ENCODE measurements at places on chromosomes 3 and 15.

- DNase-seq = no peak
Measured at GRCh38 chr15:67019884-67020520, 45.4 kb upstream of the SMAD3 start.

DNA sequence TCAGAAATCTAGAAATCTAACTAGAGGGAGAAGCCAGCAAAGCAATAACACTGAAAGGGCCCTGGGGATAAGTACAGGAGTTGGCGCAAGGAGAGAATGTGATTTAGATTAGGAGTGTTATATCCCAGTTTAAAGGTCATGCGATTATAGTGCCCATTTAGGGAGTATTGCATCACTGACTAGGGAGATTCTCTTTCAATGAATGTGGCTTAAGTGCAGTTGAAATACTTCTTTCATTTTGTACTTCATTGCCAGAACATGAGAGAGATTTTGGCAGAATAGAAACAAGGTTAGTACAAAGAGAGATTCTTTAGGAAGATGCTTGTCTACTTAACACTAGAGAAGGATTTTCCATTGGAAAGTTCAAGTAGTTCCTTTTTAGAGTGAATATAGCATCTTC is 13.9 kb downstream of the ROBO2 start:
- no peak for DNase-seq

GRCh38 chr3:16067837-16068471 is 106.5 kb upstream of the GALNT15 start:
- no peak for DNase-seq

- peak; percentile 65 for DNase-seq
Measured at GRCh38 chr3:122233101-122233952, 49.9 kb downstream of the CASR start.

DNA sequence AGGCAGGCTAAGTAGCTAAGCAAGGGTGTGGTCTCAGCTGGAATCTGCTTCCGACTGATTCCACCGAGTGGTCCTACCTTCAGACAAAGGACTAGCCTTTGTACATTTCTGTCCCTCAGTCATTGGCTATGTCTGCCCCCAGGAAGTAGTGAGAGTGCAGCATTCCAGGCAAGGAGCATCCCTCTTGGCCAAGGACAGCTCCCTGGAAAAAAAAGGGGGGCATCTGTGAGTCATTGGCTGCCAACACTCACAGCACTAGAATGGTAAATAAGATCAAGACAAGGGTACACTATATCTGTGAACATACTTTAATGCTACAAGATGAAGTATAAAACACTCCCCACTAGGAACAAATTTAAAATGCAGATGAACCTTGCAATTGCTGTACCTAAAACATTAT is 66.8 kb downstream of the STAC start:
- no peak for DNase-seq

DNA sequence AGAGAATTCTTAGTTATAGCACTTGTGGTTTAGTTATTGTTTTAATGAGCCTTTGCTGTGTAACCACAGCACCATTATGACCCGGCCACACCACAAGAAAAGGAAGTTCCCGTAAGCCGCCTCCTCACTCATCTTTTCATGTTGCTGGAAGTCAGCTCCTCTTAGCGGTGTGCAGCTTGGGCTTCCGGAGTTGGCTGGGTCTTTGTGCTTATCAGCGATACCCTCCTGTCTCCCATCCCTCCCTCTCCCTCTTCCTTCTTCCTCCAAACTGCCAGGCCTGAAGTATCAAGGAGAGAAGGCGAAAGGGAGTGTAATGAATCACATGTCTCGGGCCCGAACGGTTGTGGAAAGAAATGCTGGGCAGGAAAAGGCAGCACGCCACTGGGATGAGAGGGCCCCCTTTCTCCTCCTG is 353.5 kb downstream of the MCTP2 start:
- no peak for DNase-seq

DNA sequence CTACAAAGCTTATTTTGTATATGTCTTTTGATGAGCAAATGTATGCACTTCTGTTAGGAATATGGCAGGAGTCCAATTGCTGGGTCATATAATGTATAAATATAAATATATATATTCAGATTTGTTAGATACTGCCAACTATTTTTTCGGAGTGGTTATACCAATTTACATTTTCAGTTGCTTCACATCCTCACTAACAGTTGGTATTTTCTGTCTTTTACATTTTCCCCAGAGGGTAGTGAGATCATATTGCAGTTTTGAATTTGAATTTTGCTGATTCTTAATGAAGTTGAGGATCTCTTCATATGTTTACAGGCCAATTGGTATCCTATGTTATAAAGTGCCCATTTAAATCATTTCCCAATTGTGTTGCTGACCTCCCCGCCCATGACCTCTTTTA is 139.0 kb upstream of the KCNMB2 start:
- DNase-seq = no peak

DNA sequence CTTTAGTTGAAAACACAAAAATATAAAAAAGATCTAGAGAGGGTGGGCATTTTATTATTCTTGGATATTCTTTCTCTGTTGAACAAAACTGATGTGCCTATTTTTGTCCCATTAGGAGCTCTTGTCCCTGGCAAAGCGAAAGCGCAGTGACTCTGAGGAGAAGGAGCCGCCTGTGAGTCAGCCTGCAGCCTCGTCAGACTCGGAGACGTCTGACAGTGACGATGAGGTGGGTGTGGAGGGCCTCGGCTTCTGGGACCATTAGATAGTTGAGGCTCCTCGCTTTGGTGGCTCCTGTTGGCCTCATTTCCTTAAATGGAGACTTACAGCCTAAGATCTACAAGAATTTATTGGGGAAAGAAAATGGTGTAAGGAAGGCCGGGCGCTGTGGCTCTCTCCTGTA is 21.3 kb downstream of the RTF1 start:
- DNase-seq = no peak

DNA sequence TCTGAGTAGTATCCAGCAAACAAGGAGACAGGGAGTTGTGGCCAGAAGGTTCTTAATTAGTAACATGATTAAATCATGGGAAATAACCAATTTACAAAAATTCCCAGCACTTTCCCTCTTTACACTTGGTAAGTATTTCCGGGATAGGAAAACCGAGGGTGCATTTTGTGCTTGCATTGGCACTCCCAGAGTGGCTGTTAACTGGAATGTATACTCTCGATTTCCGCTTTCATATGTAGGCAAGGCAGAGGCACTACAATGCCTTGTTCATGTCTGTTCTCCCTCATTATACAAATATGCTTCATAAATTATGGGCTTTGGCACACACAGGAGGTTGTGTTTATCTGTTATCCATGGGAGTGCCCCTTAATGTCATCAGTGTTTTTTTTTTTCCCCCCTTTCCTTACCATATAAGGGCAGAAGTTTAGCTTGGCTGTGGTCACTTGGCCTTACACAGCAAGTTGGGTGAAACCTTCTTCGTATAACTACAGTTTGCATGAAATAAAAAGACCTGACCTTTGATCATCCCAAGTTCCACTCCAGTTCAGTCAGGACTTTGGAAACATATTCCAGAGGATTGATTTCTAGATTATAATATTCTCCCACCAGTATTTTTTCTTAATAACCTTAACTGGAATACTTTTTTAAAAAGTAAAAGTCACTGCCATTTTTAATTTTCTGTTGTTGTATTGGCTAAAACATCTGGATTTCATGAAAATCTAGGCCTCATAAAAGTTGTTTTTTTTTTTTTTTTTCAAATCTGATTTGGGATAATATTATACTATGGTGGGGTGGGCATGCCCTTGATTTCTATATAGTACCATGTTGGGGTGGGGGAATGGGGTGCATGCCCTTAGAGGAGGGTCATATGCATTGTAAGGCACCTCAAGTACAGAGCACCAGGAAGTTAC is 8.9 kb downstream of the TPM1 start:
- no peak for DNase-seq

- DNase-seq = no peak
Measured at GRCh38 chr15:72861354-72861910, 77.9 kb upstream of the ADPGK start.

- DNase-seq = peak; percentile 60
Measured at GRCh38 chr3:172836390-172836997, 86.0 kb downstream of the ECT2 start.

- no peak for DNase-seq
Measured at GRCh38 chr3:108099679-108100428, 9.0 kb upstream of the CD47 start.

- DNase-seq = no peak
Measured at GRCh38 chr3:23325466-23326065, 122.4 kb downstream of the UBE2E2 start.

DNA sequence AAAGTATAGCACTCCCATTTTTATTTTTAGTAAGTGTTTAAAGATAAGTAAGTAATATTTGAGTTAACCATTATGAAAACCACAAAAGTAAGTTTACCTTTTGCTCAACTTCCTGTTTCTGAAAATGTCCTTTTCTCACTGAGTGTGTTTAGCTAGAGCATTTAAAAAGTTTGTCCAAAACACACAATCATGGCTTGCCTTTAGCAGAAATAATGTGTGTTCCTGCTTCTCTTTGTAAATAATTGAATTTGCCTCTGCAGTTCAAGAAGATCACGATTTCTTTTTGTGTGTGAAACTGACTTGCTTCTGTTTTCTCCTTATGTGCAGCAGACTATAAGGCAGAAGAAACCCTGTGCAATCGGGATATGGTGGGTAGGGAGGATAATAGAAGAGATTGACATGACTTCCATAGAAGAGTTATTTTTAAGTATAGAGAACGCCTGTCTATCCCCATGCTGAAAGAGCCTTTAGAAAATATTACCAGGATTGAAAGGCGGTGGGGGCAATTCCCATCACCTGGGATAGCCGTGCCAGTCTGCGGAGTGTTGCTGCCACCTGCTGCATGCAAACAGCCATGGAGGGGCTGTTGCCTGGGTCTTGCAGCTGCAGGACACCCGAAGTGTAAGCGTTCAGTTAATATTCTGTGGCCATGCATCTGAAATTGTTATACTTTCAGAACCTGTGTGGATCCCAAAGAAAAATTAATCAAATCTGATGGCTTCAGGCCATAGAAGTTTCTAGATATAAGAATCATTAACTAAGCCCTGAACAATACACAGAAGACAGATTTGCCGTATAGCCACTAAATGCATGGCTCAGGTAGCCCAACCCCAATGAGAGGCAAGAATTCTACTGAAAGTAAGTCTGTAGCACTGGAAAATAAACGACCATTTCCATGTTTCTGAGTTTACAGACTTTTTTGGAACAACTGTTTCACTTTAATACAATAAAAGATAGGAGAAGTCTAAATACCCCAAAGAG is 2.4 kb upstream of the CD96 start:
- peak; percentile 53 for DNase-seq

DNA sequence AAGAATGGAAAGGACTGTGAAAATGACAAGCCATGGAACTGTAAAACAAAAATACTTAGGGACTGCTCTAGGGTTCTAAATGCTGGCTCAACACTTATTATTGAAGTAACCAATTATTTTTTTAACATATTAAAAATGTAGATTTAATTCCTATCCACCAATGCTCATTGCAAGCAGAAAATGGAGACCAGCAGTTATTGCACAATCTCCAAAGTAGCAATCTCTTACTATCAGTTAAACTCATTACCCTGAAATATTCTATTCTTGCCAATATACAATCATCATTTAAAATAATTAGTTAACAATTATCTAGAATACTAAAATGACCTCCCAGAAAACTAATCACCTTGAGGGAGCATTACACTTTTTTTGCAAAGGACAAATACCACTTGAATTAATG is 499.8 kb downstream of the NAALADL2 start:
- no peak for DNase-seq

GRCh38 chr3:187919048-187919447 is 173.8 kb upstream of the BCL6 start:
- DNase-seq = no peak

DNA sequence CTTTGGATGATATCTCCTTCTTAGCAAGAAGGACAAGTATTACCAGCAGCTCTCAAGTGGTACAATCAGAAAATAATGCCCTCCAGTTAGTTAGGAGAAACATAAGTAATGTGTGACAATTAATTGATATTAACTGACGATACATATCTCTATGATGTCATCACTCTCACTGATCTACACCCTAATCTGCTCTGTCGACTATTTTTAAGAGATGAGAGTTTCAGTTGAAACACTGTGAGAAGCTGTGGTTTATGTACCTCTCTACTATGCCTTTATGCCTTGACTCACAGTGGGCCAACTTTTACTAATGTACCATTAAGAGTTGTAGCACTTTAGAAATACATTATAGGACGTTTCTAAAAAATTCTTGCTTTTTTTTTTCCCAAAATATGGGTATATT is 8.6 kb downstream of the CEP152 start:
- DNase-seq = no peak

- DNase-seq = no peak
Measured at GRCh38 chr15:81054236-81054635, 53.5 kb downstream of the TLNRD1 start.

DNA sequence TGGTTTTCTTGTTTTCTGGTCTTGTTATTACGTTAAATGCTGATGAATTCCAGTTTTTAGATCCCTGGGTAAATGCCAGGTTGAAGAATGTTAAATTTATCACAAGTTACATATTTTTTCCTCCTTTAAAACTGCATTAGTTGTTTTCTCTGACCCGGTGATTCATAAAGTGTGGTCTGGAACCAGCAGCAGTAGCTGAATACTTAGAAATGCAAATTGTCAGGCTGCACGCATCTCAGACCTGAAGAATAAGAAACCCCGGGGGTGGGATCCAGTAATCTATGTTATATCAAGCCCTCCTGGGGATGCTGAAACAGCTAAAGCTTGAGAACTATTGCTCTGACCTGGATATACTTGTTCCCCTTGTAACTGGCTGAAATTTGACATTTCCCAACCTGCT is 69.1 kb downstream of the PEX5L start:
- DNase-seq = no peak

- DNase-seq = peak; percentile 71
Measured at GRCh38 chr15:74955796-74956647, 550 bp downstream of the RPP25 start.

- no peak for DNase-seq
Measured at GRCh38 chr3:112651071-112651470, 10.1 kb upstream of the CCDC80 start.

DNA sequence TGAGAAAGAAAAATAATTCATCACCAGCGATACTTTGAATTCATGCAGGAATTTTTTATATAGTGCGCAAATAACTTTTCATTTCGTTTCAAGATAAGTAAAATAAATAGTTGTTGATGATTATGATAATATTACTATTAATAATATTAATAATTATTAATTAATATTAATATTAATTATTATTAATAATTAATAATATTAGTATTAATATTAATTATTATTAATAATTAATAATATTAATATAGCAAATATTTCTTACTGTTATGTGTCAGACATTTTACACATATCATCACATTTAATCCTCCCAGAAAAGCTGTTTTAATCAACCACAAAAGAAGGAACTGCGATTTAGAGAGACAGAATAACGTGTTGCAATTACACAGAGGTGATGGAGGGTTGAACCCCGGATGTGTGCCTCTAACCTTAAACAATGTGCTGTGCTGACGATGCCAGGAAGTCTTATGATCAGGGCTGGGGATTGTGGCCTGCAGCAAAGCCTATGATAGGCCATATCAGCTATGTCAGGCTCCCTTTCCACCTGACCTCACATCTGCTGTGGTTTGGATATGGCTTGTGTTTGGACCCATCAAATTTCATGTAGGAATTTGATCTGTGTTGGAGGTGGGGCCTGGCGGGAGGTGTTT is 263.5 kb upstream of the NR2F2 start:
- DNase-seq = no peak
